Activated T-cell treated with anti-CD3 and anti-CD28 coated beads, Interleukin-2, amount 50 U/mL, for 1 hour (primary cell): ENCODE measurements at places on chromosomes 12 and 14.
A peak's percentile ranks its signal among the peaks of the same experiment; 100 is the strongest.

DNA sequence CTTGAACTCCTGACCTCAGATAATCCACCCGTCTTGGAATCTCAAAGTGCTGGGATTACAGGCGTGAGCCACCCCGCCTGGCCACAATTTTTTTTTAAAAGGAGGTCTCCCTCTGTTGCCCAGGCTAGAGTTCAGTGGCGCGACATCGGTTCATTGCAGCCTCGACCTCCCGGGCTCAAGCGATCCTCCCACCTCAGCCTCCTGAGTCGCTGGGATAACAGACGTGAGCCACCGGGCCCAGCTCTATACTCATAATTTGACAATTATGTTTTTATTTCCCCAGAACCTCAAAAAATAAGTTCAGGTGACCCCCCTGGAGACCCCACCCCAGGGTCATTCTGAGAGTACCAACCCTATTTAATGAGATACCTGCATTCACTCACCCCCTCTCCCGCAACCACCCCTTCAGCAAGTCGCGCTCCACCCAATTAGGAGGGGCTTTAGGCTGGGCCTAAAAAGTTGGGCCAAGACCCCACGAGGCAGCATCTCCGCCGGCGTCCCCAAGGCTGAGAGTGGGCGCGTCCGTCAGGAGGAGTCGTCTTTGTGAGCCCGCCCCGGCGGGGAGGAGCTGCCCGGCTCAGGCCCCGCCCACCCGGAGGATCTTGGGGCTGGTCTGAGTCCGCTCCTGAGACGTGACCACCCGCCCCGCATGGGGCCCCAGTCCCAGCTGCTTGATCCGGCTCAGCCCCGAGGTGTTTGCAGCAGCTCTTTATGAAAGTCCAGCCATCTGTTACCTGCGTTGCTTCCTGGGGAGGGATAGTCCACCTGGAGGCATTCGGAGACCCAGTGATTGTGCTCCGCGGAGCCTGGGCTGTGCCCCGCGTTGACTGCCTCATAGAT, at the start of gene ANKRD33:
Gene ANKRD33, plus strand, starts transcription at position 628 of the 840 bp plus-strand sequence. Its CDS starts 84 bp downstream, at position 712.
- DNase-seq, result no peak

- DNase-seq, result no peak
Measured at GRCh38 chr14:59278111-59278510, 89.6 kb downstream of the DAAM1 start.

GRCh38 chr12:43062201-43062895, 472.8 kb upstream of the PRICKLE1 start:
- DNase-seq, result no peak

GRCh38 chr12:31369712-31370521, 44.0 kb upstream of the SINHCAF start:
- no peak for DNase-seq

GRCh38 chr14:75542588-75543091, 20.4 kb downstream of the BATF start:
- peak; percentile 73 for DNase-seq

DNA sequence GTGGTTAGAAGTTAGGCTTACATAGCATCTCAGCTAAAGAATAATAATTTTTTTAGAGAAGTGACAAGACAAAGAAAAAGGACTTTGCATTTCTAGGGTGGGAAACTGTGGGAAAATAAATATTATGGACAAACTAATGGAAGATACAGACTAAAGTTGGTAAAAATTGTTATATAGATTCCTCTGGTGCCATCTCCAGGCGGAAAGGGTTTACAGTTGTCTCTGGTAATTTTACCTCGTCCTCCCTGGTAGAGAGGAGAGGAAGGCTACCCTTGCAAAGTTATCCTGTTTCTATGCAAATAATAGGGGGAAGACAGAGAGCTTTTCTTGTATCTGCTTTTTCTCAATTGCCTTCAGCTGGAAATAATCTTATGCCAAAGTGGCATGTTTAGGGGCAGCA, 5.2 kb downstream of the OR11G2 start:
- no peak for DNase-seq

DNA sequence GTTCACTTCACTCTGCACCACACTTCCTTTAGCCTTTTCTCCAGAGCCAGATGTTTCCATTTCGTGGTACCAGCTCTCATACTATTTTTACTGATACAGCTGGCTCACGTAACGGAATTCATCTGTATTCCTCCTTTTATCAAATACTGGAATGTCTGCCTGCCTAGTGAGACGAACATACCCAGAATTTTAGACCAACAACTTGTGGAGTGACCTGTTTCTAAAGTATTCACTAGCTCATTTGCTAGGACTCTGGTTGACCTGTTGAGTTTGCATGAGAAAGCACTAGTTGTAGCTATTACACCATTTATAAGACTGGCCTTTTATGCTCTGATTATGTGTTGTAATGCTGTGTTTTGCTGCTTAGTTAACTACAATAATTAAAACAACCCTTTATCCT, 22.6 kb downstream of the KCNA5 start:
- DNase-seq, result no peak

- DNase-seq, result no peak
Measured at GRCh38 chr14:105700622-105701288, 174.4 kb downstream of the TMEM121 start.

GRCh38 chr14:89973234-89973823, 17.6 kb downstream of the TDP1 start:
- peak; percentile 51 for DNase-seq

DNA sequence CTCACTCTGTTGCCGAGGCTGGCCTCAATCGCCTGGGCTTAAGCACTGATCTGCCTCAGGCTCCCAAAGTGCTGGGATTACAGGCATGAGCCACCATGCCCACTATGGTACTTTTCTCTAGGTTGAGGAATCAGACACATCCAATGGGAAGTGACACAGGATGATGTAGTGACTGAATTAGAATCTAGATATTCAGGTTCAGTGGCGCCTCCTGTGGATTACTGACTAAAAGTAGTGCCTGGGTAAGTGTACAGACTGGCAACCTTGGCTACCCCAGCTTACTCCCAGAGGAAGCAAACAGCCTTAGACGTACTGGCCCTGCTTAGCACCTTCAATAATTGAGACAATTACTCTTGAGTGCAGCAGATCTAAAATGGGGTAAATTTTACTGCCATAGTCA, 22.8 kb downstream of the GALNT8 start:
- no peak for DNase-seq

- no peak for DNase-seq
Measured at GRCh38 chr12:6222078-6222654, 22.0 kb downstream of the CD9 start.

- no peak for DNase-seq
Measured at GRCh38 chr14:101033446-101034165, 130.1 kb upstream of the RTL1 start.

DNA sequence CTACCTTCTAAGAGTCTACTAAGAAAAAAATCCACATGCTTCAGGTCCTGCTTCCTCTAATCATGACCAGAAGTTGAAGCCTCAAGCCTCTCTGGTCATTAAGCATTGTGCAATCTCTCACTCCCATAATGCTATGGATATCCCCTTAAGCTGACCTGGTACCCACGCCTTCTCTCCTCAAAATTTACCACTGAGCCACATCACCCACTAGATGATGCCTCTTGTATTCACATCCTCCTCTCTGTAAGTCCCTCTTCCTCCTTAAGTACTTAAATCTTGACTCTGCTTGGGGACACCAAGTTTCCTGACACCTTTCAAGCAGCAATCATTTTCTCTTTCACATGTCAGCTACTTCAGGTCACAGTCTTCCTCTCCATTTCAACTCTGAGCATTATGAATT, 9.8 kb downstream of the GALNT4 start:
- DNase-seq, result no peak

GRCh38 chr14:35213143-35213788, 78.9 kb upstream of the PSMA6 start:
- no peak for DNase-seq

DNA sequence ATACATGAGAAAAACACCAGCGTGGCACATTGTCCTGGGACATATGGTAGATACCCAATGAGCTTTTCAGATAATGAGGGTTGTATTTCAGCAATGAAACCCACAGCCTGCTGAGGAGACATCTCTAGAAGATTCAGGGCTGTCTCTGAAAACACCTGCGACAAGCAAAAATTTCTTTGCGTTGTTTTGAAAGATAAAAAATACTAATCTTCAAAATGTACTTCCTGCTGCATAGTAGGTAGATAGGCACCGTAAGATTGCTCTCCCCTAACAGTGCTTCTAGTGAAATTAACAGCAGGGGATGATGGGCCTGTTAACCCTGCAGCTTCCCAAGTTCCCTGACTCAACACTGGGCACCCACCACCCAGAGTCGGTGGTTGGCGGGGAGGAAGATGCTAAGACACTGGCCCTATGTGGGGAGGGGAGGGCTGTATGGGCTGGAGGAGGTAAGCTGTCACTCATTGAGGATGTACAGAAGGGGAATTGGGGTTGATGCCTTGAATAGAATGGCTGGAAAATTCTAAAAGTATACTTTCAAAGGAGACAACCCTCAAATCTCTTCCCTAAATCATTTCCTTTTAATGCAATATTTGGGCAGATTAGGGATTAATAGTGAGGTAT, 20.0 kb downstream of the ZFP36L1 start:
- no peak for DNase-seq

GRCh38 chr12:22866406-22866805, 241.4 kb downstream of the ETNK1 start:
- DNase-seq, result no peak

- no peak for DNase-seq
Measured at GRCh38 chr12:70120970-70121369, 122.3 kb upstream of the CNOT2 start.

DNA sequence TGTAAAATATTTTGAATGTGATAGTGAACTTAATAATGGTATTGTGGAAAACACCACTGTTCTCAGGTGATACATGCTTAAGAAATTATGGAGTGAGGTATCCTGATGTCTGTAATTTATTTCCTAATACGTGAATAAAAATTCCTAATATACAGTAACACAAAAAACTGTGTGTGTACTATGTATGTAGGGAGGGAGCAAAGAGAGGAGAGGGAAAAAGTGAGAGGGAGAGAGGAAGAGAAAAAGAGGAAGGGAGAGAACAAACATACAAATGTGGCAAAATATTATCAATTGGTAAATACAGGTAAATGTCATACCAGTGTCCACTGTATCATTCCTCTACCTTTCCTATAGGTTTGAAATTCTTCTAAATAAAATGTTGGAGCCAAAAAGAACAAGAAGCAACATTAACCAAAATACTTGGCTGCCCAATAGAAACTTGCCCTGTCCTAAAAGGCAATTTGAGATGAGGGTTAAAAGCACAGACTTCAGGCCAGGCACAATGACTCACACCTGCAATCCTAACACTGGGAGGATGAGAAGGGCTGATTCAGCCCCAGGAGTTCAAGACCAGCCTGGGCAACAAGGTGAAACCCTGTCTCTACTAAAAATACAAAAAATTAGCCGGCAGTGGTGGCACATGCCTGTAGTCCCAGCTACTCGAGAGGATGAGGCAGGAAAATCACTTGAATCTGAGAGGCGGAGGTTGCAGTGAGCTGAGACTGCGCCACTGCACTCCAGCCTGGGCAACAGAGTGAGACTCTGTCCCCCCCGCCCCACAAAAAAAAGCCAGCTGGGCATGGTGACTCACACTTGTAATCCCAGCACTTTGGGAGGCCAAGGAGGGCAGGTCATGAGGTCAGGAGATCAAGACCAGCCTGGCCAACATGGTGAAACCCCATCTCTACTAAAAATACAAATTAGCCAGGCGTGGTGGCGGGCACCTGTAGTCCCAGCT, 14.5 kb downstream of the R3HDM2 start:
- DNase-seq, result no peak

DNA sequence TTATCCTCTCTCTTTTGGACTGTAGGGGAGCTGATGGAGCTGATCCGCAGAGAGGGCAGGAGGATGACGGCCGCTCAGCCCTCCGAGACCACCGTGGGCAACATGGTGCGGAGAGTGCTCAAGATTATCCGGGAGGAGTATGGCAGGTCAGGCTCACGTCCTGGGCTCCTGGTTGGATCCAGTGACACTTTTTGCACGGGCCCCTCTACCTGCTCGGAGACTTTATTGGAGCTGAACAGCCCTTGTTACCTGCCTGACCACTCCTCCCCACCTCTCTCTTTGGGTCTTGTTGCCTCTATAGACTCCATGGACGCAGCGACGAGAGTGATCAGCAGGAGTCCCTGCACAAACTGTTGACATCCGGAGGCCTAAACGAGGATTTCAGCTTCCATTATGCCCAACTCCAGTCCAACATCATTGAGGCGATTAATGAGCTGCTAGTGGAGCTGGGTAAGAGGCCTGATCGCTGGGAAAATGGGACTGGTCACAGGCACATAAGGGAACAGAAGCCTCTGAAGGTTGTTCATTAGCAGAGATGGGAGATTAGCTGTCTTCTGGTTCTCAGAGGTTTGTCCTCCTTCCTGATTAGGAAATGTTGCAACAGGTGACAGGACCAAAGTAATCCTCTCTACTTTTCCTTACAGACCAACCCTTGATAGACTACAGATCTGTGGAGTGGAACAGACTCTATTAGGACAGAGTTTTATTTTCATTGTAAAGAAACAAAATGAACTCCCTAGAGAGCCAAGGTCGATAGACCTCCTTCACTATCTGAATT, 718 bp downstream of the EIF2B2 start:
- no peak for DNase-seq

- no peak for DNase-seq
Measured at GRCh38 chr12:107353312-107353711, 260.0 kb upstream of the CRY1 start.

DNA sequence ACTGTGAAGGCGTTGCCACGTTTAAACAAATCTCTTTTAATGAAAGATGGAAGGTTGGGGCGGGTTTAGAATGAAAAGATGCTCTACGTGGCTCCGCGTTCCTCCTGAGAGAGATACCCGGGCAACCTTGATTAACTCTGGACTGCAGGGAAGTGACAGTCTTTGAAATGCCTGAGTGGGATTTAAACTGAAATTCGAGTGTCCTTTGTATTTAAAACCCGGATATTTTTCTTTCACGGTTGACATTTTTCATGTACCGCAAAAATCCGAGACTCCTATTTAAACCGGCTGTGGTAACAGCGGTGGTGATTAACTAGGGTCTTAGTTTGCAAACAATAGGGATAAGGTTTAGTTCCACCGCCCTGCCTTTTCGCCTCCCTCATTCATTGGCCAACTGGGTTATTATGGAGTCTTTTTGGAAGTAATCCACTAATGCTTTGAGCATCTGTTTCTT, 707 bp downstream of the G2E3 start:
- DNase-seq, result no peak

DNA sequence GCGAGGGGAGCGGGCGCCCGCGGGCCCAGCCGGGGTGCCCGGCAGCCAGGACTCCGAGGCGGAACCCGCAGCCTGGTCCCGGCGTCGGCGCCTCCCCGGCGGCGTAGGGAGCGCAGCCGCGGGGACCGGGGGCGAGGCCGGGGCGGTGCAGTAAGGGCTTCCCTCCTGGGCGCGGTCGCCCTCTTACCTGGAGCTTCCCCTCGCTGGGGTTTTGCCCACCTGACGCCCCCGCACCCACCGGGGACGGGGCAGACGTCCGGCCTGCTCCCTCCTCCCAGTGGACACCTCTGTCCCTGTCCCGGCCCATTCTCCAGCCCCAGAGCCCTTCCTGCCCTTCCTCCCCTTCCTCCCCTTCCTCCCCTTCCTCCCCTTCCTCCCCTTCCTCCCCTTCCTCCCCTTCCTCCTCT, 413 bp upstream of the TUBA1C start:
- DNase-seq, result peak; percentile 52

GRCh38 chr14:47619392-47619791, 56.0 kb downstream of the MDGA2 start:
- no peak for DNase-seq

GRCh38 chr14:38279572-38279971, 23.7 kb upstream of the CLEC14A start:
- no peak for DNase-seq
